NCI-H2171 (cell line): ENCODE measurements at places on chromosomes 2 and 18.

- no peak for DNase-seq
Measured at GRCh38 chr18:36547544-36547943, 250.0 kb downstream of the FHOD3 start.

GRCh38 chr2:200470230-200470629, 39.6 kb downstream of the KCTD18 start:
- DNase-seq = no peak

DNA sequence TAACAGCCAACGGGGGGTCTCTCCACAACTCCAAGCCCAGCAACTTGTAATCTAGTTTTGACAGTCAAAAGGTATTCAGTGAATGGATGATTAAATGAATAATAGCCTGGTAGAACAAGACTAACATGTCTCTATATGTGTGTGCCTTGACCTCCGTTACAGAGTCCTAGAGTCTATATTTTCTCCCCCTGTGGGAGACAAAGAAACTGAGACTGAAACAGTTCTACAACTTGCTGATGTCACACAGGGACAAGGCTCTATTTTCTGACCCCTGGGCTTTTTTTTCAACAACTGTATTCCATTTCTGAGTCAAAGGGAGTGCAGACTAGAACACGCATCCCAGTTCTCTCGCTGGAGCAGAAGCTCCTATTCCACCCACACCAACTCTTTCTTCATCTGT, 223.6 kb upstream of the AGAP1 start:
- no peak for DNase-seq

GRCh38 chr18:43382641-43383403, 105.5 kb upstream of the SYT4 start:
- peak; percentile 37 for DNase-seq

DNA sequence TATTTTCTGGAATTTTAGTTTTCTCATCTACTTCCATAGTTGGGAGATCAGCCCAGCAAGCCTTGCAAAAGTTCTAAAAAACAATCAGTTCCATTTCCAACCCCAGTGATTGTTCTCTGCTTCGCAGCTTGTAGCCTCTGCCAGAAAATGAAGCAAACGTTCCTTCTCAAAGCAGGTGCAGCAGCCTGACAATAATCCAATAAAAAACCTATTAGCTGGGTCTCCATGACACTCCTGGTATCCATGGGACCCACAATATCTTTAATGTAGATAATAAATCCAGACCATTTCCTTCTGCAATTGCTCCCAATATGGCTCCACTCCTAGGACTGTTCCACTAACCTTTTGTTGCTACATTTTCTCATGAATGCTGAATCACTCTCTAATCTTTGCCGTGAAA, 140.8 kb upstream of the SETBP1 start:
- no peak for DNase-seq

DNA sequence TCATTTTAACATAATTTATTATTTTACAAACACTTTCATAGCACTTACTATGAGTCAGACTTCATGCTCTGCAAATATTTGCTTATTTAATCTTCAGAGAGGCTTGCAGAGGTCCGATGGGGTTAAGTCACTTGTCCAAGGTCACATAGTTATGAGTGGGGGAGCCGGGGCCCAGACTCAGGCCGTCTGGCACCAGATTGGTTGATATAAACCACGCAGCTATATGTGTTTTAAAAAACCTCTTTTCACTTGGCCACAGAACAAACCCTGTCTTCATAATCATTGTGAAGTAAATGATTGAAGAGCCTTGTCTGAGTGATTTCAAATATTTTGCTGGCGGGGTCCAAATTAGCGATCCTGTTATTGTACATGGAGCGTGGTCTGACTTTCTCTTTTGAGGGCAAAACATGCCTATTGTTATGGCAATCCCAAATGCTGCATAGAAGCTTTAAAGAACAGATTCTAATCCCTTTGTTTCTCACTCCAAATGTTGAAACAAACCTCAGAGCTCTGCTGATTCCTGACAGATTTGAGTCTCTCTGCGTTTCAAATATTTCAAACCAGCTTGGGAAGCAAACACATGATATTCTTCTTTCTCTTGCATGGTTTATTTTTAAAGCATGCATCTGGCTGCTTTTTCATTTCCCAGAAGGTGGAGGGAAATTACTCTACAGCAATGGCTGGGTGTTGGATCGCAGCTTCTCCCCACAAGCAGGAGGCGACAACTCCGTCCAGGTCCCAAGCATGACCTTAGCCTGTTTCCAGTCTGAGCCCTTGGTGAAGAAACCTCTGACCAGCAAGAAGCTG, 142.4 kb downstream of the DDX1 start:
- no peak for DNase-seq

DNA sequence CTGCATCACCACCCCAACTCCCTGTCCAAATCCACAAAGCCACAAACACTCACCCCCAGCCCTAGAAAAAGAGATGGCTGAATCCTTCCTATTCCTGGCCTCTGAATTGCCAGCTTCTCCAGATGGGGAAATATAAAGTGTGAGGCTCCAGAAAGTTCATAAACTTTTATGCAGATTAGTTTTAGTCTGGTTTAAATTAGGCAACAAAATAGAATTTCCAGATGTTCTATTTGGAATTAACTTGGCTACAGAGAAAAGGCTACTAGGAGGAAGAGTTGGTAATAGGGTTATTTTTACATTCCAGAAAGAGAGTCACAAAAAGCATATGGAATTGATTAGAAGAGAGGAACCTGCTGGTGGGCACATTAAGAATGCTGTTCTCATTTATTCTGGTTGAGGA, 56.0 kb downstream of the EN1 start:
- DNase-seq = no peak

DNA sequence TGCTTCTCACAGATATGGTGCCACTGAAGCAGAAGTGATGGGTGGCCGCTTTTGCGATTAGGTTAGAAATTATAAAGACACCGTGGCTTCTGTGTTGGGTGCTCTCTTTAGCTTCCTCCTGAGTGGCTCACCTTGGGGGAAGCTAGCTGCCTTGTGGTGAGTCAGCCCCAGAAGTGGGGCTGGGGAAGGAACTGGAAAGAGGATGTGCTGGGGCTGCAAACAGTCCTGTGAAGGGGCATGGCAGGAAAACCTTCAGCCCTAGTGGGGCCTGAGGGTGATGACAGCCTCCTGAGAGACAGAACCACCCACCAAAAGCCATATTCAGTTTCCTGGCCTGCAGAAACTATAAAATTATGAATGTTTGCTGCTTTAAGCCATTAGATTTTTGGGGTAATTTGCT, 8.9 kb upstream of the ASB18 start:
- no peak for DNase-seq

DNA sequence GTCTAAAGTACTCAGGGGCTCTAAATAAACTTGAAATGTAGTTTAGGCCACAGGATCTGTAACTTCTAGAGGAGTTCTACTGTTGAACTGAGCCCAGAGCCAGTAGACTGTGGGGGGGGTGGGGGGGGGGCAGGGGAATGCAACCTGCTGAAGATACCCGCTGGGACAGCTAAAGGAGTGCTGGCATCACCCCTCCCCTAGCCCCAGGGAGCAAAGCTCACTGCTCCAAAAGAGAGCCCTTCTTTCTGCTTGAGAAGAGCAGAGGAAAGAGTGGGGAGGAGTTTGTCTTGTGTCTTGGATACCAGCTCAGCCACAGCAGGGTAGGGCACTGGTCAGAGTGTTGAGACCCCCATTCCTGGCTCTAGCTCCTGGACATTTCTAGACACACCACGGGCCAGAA, 414.0 kb upstream of the KLHL29 start:
- DNase-seq = no peak

DNA sequence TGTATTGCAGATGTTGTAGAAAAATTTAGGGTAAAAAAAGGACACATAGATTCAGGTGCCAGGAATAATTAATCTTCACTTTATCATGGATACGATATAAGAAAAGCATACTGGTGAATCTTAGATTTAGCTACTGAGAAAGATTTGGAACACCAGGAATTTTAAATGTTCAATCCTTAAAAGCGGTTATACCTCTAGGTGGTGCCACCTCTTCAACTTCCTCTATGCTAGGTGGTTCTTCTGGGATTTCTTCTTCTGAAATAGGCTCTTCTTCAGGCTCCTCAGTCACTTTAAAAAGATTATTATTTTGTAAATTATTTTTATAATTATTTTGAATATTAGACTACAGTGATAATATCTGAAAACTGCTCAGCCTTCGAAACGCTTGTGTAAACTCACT, 133.1 kb downstream of the TTN start:
- DNase-seq = no peak

GRCh38 chr2:103138123-103138901, 376.5 kb downstream of the TMEM182 start:
- no peak for DNase-seq

GRCh38 chr2:112887964-112888749, 22.8 kb upstream of the IL37 start:
- DNase-seq = no peak

DNA sequence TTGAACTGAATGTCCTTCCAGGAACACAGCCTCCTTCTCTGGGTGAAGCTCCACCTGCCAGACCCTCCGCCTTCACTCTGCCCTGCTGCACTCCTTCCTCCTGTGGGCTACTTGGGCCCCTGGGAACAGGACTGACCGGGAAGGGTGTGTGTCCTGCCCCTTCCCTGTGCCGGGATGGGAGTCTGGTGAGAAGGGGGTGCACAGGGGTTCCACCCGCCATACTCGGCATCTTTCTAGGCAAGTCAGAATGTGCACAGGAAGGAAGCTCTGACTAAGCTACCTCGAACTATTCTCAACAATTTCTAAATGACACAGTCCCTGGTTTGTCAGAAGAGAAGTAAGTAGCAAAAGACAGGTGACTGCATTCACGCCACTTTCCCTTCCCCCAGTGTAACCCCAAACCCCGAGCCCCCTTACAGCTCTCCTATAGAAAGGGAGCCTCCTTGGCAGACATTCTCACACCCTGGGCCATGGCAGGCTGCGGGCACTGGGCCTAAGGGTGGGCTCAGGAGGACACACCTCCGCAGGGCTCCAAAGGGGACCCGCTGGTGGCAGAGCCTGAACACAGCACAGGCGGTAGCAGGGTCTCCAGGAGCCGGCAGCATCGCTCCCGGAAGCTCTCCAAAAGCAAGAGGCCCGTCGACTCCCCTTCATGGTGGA, 184.1 kb downstream of the HDAC4 start:
- no peak for DNase-seq

DNA sequence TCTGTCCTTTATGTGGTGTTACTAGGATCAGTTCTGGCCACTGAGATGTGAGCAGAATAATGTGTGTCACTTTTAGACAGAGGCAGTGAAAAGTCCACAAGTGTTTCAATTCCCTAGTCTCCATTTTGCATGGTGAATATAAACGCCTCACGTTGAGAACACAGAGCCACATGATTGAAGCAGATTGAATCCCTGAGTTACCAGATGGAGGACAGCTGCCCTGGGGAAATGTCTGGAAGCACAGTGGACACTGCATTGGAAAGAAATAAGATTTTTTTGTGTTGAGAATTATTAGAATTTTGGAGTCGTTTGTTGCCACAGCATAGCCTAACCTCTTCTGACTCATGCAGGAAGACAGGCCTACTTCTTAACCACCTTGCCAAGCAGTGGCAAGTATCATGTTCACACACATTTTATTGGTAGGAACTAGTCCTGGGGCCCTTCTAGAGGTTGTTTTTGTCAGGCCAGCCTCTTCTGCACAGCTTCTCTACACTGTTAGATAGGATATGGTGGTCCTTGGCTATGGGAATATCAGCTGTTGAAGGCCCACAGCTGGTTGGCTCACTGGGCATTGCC, 188.6 kb downstream of the TMEM182 start:
- DNase-seq = no peak

DNA sequence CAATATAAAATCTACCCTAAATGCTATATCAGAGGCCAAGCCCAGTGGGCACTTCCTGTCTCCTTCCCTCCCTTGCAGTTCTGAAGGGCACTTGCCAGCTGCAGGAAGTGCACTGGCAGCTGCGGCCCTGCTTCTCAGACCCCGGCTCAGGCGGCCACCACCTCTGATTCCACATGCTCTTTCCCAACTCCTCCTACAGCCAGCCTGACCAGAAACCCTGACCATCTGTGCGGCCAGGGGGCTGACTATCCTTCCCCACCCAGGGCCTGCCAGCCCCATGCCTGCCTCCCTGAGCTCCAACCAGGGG, 88.6 kb downstream of the ZBTB7C start:
- DNase-seq = no peak

GRCh38 chr2:239626961-239627592, 226.3 kb upstream of the HDAC4 start:
- no peak for DNase-seq

DNA sequence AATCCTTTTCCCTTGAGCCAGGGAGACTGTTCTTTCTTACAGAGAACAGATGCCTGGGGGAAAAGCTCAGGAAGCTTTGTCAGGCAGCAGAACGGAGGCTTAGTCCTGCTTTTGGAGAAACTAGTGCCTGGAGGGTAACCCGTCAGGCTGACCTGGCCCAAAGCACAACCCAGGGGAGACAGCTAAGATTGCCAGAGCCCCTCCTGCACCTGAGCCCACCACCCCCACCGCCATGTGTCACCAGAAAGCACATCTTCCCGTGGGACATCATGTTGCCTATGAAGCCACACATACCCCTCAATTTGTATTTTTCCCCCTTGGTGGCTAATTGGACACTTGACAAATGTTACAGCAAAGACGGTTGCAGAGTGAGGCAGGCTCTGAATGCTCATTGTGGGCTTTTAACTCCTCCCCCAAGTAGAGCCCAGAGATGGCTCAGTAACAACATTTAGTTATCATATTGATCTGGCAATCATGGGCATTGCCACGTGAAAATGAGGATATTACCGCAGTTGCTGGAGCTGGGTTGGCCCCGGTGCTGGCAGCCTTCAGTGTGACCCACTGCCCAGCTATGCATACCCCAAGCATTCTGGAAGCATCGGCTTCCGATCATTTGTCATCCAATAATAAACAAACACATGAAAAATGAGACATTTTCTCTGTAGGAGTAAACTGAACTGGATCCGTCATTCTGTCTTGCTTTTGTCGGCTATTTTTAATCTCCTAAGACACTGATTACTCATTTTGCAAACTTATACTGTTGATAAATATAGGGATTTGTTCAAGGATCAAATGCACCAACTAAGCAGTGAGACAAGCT, 229.5 kb downstream of the ATAD2B start:
- DNase-seq = no peak

DNA sequence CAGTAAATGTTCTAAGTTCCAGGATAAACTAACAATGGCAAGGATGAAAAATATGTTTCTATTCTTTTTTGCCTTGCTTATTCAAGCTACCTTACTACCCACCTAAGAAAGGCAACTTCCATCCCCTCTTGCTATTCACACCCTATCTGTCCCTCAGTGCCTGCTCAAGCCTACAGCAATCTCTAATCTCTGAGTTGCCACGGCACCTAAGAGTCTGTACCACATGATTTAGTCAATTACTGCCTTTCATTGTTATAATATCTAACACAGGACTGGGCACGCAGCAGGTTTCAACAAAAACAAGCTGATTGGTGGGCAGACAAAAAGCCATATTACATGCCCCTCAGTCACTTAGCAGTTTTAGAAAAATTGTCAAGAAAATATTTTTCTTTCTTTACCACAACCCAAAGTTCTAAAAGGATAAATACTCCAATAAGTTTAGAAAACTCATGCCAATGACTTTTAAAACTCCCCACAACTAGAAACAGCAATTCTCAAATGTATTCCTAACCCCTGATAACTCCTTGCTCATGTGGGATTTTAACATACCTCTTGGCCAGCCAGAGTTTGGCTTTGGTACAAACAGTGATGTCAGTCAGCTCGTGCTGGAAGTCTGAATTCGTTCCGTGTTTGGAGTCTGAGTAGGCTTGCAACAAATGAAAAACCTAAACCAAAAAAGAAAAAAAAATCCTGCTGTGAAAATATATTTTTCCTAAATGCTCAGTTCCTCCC, 117.3 kb upstream of the ZFP36L2 start:
- DNase-seq = no peak

- DNase-seq = peak; percentile 14
Measured at GRCh38 chr18:59459369-59460071, 100.5 kb upstream of the LMAN1 start.

GRCh38 chr18:5424903-5425664, 118.7 kb downstream of the EPB41L3 start:
- peak; percentile 47 for DNase-seq
